ENCODE measurements at places on chromosomes 12 and 14.

- peak; percentile 23 for DNase-seq
Observed at GRCh38 chr12:120642121-120642520, 1.7 kb downstream of the CABP1 start.

- DNase-seq: no peak
Observed at GRCh38 chr12:49705479-49706134, 1.6 kb downstream of the FMNL3 start.

DNA sequence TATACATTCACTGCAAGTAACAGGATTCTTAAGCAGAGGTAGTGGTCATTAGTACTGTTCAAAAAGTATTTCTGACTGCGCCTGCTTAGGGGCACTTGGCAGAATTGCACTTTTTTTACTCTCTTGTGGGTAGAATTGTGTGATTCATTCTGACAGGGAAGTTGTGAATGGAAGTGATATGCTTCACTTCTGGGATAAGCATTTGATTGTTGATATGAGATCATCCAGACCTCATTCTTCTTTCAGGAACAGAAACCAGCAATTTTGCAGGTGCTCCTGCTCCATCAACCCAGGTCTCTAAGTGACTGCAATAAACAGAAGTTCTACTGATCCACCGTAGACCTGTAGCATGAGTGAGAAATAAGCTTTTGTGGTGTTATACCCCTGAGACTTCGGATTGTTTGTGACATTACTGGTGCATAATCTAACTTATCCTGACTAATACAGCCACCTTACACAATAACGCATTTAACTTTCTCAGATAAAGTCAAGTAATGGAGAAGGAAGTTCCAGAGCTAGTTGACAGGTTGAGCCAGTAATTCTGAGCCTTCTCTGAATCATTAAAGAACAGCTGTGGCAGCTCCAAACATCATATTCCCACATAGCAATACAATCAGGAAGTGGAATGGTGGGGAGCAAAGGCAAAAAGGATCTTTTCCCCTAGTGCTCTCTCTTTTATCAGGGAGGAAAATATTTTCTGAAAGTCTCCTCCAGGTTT lies 387.9 kb downstream of the SYT1 start:
- no peak for DNase-seq

- peak; percentile 39 for DNase-seq
Observed at GRCh38 chr14:105012171-105012985, 8.5 kb downstream of the CDCA4 start.

DNA sequence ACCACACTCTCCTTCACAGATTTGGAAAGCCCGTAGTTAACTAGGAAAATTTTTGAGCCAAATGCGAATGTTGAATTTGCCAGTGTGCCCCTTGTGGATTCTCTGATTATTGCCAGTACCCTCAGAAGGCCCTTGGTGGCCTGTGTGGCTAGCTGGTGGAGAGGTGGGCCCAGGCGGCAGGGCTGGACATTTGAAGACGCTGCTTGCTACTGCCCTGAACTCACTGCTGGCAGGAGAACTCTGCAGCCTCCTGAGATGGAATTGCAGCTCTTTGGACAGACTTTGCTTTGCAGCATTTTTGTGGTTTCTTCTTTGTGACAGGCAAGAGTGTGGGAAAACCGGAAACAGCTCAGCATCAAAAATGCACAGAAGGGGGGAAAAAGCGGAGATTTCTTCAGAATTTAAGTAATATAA lies 97.6 kb downstream of the TGFB3 start:
- DNase-seq: peak; percentile 23

DNA sequence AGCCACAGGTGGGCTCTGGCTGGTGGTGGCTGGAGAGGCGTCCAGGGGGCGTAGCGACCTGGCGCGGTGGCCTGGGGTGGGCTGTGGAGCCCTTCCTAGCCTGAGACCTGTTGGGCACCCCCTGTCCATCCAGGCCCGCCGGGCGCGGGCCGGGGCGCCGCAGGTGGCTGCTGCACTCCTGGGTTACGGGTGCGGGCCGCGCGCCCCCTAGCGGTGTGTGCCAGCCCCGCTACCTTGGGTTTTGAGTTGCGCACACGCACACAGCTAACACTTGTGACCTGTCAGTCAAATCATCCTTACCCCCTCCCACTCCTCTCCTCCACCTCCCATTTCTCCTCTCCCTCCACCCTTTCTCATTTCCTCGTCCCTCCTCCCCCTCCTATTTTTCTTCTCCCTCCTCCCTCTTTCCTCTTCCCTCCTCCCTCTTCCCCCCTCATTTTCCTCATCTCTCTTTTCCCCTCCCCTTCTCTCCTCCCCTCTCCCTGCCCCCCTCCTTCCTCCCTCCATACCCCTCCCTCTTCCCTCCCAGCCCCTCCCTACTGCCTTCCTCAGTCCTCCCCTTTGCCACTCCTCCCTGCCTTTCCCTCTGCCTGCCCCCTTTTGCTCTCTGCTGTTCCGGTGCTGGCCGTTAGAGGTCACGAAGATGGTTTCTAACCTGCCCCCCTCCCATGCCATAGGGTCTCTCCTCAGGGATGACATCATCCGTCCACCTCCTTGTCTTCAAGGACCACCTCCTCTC lies 2.3 kb downstream of the MEG3 start:
- DNase-seq: no peak

DNA sequence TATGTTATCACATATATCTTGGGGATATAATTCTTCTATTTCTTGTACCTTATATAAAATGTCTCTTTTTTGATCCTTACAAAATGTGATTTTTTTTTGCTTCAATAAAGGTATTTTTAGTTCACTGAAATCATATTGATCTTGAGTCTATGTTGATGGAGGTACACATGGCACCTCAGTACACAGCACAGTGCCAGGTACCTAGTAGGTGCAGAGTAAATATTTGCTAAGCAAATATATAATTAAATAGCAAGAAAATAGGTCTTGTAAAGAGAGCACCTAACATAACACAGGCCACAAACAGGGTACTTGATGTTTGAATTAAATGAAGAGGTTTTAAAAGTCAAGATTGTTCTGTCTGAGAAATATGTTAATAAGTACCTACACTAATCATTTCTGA lies 69.7 kb downstream of the CIT start:
- no peak for DNase-seq

DNA sequence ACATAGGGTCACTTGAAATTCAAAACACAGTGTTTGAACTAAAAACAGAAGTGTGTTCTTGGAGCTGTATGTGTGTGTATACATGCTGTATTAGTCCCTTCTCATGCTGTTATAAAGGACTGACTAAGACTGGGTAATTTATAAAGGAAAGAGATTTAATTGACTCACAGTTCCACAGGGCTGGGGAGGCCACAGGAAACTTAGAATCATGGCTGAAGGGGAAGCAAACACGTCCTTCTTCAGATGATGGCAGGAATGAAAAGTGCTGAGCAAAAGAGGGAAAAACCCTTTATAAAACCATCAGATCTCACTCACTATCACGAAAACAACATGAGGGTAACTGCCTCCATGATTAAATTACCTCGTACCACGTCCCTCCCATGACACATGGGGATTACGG lies 224.1 kb downstream of the BCAT1 start:
- DNase-seq: no peak

DNA sequence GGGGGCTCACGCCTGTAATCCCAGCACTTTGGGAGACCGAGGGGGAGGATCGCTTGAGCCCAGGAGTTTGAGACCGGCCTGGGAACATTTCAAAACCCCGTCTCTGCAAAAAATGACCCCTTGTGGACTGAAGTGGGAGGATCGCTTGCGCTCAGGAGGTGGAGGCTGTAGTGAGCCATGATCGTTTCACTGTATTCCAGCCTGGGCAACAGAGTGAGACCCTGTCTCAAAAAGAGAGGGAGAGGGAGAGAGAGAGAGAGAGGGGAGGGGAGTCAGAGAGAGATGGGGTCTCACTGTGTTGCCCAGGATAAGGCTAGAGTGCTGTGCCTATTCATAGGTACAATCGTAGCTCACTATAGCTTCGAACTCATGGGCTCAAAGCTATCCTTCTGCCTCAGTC lies 2.8 kb downstream of the FGD4 start:
- no peak for DNase-seq

DNA sequence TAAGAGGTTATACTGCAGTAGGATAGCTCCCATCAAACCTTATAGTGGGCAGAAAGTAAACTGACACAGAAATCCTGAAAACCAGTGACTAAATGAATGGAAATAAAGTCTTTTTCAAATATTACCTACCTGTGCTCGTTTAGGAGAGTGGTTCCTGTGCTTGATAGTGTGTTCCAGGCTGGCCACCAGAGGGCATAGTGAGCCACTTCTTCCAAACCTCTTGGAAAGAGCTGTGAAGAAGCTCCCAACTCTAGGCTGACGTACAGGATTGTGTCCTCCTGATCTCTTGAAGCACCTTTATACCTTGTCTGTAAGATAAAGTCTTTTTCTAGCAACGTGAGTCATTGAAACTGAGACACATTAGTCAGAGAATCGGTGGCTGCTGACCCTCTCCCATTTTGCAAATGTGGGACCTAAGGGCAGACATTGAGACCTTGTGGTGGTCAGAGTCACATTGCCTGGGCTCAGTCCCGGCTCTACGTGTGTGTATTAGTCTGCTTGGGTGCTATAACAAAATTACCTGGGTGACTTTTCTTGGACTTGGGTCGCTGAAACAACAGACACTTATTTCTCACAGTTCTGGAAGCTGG lies 17.6 kb downstream of the TDP1 start:
- DNase-seq: peak; percentile 87

GRCh38 chr14:36724162-36724561 lies 62.5 kb downstream of the PAX9 start:
- no peak for DNase-seq

GRCh38 chr12:129186952-129187351 lies 333.7 kb downstream of the GLT1D1 start:
- DNase-seq: no peak

DNA sequence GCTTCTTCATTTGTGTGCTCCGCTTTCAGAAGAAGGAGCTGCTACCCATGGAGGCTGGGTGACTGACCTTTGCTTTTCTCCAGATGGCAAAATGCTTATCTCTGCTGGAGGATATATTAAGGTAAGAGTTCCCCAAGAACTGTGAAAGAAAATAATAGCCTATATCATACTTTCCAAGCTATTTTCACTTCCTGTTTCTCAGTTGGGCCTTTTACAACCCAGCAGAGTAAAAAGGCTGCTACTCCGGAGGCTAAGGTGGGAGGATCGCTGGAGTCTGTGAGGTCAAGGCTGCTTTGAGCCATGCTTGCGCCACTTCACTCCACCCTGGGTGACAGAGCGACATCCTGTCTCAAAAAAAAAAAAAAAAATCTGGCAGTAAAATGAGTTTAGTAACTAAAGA lies 82.1 kb downstream of the APAF1 start:
- no peak for DNase-seq

DNA sequence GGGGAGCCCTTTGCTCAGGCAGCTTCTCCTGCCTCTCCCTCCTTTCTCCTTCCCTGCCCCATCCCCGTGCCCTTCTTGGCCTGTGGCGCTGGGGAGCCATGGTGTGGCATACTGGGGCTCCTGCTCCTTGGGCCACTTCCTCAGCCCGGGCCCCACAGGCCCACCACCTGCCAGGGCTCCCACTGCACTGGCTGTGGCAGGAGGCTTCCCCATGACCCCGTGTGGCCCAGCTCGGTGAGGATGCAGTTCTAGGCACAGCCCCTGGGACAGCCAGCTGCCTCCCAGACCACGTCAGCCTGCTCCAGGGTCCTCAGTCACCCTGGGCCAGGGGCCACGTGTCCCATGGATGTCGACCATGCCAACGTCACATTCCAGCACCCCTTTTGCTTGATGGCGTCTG lies 13.0 kb upstream of the AMN start:
- DNase-seq: no peak

GRCh38 chr12:87266305-87266704 lies 762.9 kb downstream of the C12orf50 start:
- no peak for DNase-seq

DNA sequence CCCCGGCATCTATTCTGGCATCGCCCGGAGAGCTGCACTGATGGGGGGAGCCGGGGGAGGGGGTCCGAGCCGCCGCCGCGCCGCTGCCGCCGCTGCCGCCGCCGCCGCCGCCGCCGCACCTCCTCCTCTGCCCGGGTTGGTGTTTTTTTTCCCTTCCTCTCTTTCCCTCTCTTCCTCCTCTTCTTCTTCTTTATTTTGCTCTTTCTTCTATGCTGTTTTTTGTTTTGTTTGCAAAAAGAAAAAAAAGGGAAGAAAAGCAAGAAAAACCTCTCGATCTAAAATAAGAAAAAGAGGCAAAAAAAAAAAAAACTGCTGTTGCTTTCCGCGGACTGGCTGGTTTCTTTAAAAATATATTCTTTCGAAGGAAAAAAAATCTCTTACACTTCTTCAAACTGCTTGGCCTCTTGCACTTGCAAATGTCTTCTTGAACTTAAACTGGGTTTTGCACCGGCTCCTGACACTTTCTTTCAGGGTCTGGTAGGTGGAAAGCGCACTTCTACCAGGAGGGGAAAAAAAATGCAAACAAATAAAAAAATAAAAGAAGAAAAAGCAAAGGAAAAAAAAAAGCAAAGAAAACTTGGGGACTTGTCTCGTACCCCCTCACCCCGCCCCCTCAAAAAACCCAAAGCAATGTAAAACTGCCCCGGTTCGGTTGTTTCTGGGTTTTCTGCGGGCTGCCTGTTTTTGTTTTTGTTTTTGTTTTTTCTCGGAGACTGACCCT lies 616 bp downstream of the BCL11B start:
- no peak for DNase-seq

DNA sequence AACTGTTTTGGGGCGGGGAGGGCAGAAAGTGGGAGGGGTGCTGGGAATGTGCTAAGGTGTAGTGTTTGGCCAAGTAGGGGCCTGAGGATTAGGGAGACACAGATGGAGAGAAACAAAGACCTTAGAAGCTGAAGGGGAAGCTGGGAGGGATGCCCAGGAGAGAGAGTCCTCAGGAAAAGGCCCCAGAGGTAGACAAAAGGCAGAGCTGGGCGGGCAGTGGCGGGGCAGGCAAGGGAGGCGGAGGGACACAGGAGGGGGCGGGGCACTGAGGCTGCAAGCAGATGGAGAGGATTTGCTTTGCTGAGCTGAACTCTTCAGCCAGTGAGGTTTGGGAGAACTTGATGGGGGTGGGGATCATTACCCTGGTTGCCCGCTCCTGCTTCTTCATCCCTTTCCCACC lies 2.8 kb downstream of the PTMS start:
- DNase-seq: peak; percentile 57

- no peak for DNase-seq
Observed at GRCh38 chr14:95515080-95515489, 1.4 kb downstream of the SYNE3 start.

GRCh38 chr12:113582521-113583218 lies 111.0 kb upstream of the LHX5 start:
- no peak for DNase-seq

DNA sequence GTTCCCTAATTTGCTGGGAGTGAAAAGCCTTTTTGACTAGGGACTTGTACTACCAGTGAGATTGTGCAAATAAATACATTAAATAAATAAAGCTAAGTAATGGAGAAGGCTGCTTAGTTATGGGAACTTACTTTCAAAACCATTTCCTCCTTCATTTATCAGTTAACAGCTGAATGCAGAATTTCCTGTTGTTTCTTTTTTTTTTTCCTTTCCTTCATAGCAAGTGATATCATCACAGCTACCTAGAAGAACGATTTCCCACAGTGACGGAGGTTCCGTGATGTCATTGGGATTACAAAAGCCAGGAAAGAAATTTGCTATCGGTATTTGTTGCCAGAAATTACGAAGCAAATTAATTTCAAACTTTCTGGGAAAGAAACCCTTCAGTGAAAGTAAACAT lies 42.1 kb upstream of the SOCS2 start:
- peak; percentile 53 for DNase-seq

- no peak for DNase-seq
Observed at GRCh38 chr12:118353721-118354120, 19.0 kb downstream of the TAOK3 start.
